Chondrocyte (in vitro differentiated cells): ENCODE measurements at places on chromosomes 1 and 21. TPM values are rescaled to one million over a fixed set of nuclear protein-coding genes. Genes with fewer than 3 reads are reported as not detected.
A peak's percentile ranks its signal among the peaks of the same experiment; 100 is the strongest.

DNA sequence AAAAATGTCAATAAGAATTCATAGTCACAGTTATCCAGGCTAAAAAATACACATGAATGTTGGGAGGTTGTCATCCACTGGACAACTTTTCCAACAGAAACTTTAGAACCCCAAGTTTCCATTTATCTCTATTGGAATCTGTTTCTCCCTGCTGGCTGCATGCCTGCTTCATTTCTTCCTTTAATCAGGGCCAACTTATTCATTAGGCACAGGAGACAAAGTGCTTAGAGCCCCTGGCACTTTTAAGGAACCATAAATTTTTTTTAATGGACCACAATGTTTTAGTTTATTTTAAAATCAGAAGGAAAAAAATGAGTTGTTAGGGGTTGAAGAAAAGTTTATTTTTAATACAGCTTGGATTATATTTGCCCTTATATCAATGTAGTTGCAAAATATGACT is 26.7 kb upstream of the C2CD2 start:
- no peak for DNase-seq

GRCh38 chr1:147748676-147749350 is 11.6 kb downstream of the GJA5 start:
- no peak for DNase-seq

ADAMTS1 gene
- 27.2 to 91.2 TPM (median 29.7 TPM) in 3 replicates for total RNA-seq

BTBD8 gene
- 2.3 to 2.6 TPM (median 2.5 TPM) in 3 replicates for total RNA-seq

GRCh38 chr1:236207569-236207968 is 65.2 kb downstream of the GPR137B start:
- no peak for DNase-seq

GRCh38 chr1:229075716-229076115 is 195.2 kb upstream of the RAB4A start:
- no peak for DNase-seq

GCLM gene
- total RNA-seq, result 12.0 to 13.6 TPM (median 13.2 TPM) in 3 replicates

DNA sequence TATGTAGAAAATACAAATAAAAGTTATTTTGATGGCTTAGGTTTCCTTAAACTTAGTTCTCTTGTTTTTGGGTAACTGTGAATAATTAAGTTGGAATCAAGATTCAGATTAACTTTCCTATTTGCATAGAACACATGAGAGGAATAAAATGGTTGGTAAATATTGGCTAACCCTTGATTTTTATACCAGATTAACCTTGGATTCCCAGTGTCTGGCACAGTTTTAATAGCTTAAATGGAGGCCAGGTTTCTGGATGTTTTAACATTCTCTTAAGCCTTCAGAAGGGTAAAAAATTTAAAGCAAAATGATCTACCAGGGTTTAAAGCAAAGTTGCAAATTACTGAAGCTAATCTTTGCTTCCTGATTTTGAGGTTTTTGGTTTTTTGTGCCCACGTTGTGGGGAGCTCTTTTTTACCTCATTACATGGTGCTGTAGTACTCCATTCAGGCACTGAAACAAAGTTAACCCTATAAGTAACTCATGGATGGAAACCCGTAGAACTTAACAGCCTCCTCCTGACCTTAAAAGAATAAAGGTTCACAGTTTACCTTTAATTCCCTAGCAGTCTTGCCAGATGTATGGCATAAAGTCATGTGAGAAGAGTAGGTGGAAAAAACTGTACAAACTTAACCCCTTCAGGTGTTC is 8.4 kb upstream of the SPATA1 start:
- DNase-seq, result no peak

- DNase-seq, result no peak
These were observed 34.5 kb downstream of the ERO1B start for GRCh38 chr1:236247286-236247685.

GRCh38 chr1:20720631-20721091 is 2.9 kb upstream of the KIF17 start:
- DNase-seq, result peak; percentile 71

DNA sequence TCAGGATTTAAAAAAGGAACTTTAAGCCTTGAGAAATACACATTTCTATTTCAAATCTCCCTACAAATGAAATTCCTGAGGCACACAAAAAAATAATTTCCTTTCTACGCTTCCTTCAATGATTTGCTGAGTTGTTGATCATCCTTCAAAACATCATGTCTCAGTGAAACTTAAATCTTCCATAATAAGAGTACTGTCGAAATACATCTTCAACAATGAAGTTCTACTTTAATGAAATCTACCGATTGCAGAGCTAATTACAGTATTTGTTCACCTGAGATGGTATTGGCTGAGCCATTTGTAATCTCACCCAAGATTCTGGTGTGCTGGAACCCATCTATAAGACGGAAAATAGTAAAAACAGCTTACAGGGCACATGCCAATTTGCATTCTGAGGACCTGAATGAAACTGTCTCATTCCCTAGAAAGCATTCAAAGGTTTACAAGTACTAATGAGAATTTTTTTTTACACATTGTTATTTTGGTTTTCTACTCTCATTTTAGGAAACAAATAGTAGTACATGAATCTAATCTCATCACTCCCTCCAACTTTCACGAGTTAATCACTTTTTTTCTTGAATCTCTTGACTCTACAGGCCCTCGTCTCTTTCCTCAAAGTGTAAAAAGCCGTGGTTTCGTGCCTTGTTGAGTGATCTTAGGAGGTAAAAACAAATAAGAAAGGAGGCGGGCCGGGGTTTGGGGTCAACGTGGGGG is 1.1 kb downstream of the CHML start:
- DNase-seq, result no peak

TLR5 gene
- 0.17 to 0.36 TPM (median 0.22 TPM) in 3 replicates for total RNA-seq

DNA sequence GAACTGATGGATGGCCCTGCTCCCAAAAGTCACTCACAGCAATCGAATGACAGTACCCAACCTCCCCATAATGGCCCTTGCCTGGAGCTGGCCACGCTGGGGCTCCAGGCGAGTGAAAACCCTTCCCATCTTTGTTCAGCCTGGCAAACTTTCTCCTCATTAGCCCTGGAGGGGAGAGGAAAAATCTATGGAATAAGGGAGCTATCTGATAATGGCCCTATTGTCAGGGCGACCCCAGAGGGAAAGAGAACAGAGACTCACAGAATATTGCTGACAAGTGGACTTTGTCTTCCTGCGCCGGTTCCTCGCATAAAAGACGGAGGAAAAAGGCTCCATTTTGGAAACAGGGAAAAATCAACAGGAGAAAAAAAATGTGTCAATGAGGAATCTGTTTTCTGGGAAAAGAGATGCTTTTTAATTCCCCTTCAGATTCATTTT is 13.0 kb upstream of the ARHGEF16 start:
- DNase-seq, result no peak

DNA sequence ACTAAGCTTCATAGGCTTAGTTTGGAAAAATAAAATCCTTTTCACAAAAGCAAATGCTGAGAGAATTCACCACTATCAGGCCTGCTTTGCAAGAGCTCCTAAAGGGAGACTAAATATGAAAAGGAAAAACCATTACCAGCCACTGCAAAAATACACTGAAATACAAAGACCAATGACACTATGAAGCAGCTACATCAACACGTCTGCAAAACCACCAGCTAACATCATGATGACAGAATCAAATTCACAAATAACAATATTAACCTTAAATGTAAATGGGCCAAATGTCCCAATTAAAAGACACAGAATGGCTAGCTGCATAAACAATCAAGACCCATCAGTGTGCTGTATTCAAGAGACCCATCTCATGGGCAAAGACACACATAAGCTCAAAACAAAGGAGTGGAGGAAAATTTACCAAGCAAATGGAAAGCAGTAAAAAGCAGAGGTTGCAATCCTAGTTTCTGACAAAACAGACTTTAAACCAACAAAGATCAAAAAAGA is 28.8 kb downstream of the AKT3 start:
- DNase-seq, result no peak

- DNase-seq, result no peak
These were observed 202.7 kb downstream of the RHOU start for GRCh38 chr1:228937851-228938536.

- no peak for DNase-seq
These were observed 119.3 kb upstream of the ZC3H12A start for GRCh38 chr1:37354876-37355650.

NPPA gene
- total RNA-seq, result not detected in 3 replicates

GRCh38 chr1:185314411-185314810 is 2.6 kb downstream of the IVNS1ABP start:
- no peak for DNase-seq

WDR64 gene
- 0.17 TPM in 1 of 3 replicates, not detected in the others for total RNA-seq

DNA sequence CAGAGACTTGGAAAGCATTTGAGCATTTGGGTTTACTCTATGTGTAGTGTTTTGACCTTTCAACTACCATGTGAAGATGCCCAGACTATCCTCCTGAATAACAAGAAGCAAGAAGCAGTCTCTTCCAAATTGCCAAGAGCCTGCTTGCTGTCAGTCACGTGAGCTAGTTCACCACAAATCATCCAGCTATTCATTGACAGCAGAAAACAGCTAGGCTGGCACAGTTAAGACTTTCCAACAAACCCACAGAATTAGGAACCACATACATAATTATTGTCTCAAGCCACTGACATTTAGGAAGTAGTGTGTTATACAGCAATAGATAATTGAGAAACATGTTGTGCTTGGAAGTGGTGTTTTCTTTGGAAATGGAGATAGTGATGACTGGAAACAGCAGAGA is 1652.0 kb downstream of the NCAM2 start:
- no peak for DNase-seq

GRCh38 chr1:239682960-239683359 is 296.6 kb downstream of the CHRM3 start:
- DNase-seq, result no peak

CFHR4 gene
- total RNA-seq, result not detected in 3 replicates

- DNase-seq, result no peak
These were observed 43.1 kb upstream of the CAPZB start for GRCh38 chr1:19528438-19528837.

GRCh38 chr1:188188317-188188716 is 1359.6 kb downstream of the PLA2G4A start:
- DNase-seq, result no peak

DNA sequence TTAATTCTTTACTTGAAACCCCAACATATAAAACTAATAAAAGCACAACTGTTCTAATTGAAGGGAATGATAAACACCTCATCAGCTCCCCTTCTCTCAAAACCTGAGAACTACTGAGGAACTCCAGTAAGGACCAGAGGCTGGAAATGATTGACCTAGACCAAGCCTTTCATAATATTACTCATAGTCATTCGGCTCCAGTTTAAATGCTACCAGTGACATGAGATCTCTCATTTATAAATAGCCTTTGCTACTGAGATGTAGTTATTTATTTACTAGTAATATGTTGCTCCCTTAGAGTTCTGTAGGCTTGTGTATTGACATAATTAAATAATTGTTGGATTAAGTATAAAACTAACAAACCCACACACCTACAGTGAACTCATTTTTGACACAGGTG is 209.8 kb upstream of the PRMT6 start:
- DNase-seq, result no peak

CFAP141 gene
- not detected in 3 replicates for total RNA-seq

GRCh38 chr1:221408117-221408803 is 333.6 kb downstream of the DUSP10 start:
- no peak for DNase-seq

DNA sequence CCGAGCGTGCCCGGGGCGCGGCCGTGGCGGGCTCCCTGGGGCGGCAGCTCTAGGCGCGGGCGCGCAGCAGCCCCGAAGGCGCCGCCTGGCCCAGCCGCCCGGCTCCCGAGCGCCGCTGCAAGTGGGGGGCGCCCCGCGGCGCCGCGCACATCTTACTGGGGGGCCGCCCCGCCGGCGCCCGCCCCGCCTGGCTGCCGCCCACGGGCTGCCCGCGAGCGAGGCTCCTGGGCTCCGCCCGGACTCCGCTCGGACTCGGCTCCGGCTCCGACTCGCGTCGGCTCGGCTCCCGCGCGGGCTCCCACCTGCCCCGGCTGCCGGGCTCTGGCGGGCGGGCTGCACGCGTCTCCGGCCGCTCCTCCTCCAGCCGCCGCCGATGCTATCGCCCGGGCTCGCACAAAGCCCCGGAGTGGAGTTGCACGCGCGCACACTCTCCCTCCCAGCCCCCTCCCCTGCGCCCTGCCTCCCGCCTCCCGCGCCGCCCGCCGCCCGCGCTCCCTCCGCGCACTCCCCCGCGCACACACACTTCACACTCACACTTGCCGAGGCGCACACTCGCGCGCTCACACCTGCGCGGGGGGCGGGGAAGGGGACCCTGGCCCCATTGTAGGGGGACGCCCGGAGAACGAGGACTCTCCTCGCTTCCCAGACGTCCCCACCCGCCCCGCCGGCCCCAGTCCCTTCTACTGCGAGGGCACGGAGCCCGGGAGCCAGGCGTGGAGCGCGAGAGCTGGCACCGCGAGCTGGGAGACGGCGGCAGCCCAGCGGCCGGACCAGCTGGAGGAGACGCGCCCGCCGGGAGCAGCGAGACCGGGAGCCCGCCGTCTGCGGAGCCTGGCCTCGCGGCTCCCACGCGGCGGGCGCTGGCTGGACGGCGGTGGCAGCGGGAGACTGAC is at the start of gene GRIK3:
TSS of gene GRIK3 (minus strand) at position 395 of the 893 bp plus-strand sequence. CDS start 407 bp downstream, outside the sequence.
- DNase-seq, result no peak

- no peak for DNase-seq
These were observed 123.3 kb upstream of the IFFO2 start for GRCh38 chr1:19079541-19080472.

GRCh38 chr1:226888021-226888420 is 17.6 kb downstream of the PSEN2 start:
- no peak for DNase-seq

DNA sequence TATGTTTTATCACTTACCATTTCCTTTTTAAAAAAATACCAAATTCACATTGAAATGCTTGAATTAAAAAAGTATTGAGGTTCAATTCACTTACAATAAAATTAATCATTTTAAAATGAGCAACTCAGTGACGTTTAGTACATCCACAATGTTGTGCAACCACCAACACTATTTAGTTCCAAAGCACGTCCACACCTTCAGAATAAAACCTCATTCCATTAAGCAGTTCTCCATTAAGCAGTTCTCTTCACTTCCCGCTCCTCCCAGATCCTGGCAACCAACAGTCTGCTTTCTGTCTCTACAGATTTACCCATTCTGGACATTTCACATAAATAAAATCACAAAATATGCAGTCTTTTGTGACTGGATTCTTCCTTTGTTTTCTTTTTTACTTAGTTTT is 41.3 kb downstream of the GNG4 start:
- no peak for DNase-seq

DNA sequence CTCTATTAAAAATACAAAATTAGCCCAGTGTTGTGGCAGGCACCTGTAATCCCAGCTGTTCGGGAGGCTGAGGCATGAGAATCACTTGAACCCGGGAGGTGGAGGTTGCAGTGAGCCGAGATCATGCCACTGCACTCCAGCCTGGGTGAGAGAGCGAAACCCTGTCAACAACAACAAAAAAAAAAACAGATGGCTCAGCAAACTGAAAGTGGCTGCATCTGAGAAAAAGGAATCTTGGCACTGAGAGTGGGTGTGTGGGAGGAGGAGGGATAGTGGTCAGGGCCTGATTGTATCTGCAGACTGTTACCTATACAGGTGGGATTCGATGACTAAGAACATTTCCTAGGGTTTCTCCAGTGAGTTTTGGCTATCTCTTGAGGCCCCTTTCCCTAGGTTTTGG is 122.2 kb upstream of the BARHL2 start:
- DNase-seq, result no peak

DNA sequence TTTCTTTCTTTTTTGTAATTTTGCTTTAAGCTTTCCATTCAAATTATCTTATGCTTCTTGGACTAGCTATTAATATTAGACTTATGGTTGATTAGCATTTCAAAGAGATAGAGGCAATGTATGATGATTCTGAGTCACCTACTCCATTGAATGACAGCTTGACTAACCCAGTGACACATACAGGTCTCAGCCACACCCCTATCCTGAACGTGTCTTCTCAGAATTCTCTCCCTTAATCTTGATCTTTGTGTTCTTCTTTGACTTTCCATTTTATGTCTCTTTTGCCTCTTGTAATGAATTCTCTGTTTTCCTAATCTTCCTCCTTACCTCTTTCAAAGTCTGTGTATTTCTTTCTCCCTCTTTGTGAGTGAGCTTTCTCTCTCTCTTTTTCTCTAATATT is 241.1 kb downstream of the PDE4B start:
- DNase-seq, result no peak
